ENCODE measurements at places on chromosomes 6 and 20. TPM values are rescaled to one million over a fixed set of nuclear protein-coding genes. Genes with fewer than 3 reads are reported as not detected.
A peak's percentile ranks its signal among the peaks of the same experiment; 100 is the strongest.

- no peak for DNase-seq
These were observed 61.8 kb downstream of the BTBD3 start for GRCh38 chr20:11979306-11979990.

- DNase-seq: no peak
These were observed 8.9 kb upstream of the LKAAEAR1 start for GRCh38 chr20:64093013-64093503.

The CLVS2 gene
- not detected for total RNA-seq

GRCh38 chr20:48574383-48574782, 253.4 kb downstream of the PREX1 start:
- no peak for DNase-seq

DNA sequence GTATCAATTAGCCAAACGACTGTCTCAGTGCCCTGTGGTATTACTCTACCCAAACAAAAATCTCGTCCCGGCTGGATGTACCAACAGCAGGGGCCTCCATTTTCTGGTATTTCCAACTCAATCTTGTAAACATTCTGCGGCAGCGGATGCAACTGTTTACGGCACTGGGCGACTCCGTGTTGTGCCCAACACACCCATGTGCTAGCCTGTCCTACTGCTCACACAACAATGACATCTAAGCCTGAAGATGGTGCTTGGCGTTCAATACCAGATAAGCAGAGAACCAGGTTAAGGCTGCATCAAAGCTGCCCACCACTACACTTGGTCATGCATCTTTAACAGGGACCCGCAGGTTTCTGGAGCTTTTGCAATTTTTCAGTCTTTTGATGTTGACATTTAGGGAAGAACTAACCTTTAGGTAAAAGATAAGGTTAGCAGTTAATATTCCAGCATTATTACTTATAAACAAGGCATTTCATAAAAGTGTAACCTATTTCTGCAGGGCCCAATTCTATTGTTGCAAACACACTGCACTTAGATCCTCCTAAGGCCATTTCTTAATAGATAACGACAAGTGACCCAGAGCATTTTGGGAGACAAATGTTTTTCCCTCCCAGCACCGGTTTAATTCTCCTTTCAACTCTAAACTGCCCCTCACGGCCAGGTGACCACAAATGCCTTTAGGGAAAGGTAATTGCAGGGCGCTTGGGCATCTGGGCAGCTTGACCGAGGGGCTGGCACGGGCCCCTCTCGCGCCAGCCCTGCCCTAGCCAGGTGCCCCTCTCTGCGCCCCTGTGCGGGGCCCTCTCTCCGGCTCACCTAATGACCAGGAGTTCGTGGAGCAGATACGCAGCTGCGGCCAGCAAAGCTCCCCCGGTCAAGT, 945 bp downstream of the FAXC start:
- DNase-seq: no peak

- DNase-seq: no peak
These were observed 30.6 kb downstream of the RBM24 start for GRCh38 chr6:17311595-17312311.

DNA sequence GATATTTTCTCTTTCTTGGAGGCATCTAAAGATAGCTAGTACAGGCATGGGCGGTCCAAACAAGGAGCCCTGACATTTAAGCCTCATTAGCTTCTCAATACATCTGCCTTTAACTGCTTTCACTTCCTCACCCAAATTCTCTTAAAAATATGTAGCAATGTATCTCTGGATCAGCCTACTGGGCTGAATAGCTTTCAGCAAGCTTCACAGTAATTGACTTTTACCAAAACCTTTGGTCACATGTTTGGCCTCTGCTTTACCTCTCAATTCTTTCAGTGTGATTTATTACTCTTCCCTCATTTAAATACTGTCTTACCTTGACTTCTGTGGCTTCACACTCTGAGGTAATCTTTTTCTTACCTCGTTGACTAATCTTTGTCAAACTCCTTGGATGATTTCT, 1618.1 kb downstream of the GRIK2 start:
- DNase-seq: no peak

- DNase-seq: peak; percentile 63
These were observed 37.9 kb upstream of the FUCA2 start for GRCh38 chr6:143549221-143549948.

- DNase-seq: no peak
These were observed 9.7 kb downstream of the MOCS3 start for GRCh38 chr20:50968289-50968688.

The COL12A1 gene
- 0.09 TPM for total RNA-seq

DNA sequence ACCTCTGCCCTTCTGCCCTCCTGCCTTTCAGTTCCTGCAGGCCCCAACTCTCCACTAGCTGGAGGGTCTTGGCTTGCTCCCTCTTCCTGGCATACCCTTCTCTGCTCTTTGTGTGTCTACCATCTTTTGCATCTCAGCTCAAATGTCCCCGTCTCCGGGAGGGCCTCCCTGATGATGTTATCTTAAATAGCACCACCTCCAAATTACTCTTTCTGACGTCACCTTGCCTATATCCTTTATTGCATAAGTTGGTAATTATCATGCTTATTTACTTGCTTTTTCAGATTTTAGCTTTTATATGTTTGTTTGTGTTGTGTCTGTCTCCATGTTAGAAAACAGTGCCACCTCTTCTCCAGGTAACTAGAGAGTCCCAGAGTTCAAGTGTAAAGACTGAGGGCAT, 36.0 kb upstream of the FYN start:
- no peak for DNase-seq

The IL17F gene
- total RNA-seq: 0.86 TPM

The EPB41L1 gene
- 1.0 TPM for total RNA-seq

DNA sequence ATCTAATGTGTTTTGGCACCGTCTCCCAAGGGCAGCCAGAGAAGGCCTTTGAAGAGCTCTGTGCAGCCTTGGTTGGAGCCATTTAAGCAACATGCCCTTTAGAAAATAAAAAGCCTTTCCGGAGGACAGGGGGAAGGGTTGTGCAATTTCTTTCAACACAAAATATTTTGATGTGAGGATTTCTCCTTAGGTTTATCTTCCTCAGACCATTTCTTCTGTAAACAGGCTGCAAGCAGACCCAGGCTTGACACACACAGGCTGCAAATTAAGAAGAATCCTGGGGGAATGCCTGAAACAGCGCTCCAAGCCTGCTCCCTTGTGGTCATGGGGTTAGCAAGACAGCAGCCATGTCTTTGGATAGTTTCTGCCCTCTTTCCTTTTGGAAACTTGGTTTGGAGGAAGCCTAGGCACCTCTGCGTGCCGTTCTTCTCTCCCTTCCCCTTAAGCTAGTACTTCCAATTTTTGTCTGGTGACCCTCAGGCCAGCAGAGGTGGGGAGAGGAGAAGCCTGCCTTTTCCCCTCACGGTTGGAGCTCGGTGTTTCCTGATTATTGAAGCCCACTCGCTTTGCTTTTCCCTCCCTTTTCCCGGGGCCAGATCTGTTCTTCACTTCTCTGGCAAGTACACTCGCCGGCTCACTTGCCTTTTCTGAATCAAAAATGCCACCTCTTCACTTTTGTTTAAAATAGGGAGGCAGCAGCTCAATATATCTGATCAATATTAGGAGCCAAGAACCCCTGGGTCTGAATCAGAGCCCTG, 39.6 kb upstream of the NOX3 start:
- DNase-seq: no peak

DNA sequence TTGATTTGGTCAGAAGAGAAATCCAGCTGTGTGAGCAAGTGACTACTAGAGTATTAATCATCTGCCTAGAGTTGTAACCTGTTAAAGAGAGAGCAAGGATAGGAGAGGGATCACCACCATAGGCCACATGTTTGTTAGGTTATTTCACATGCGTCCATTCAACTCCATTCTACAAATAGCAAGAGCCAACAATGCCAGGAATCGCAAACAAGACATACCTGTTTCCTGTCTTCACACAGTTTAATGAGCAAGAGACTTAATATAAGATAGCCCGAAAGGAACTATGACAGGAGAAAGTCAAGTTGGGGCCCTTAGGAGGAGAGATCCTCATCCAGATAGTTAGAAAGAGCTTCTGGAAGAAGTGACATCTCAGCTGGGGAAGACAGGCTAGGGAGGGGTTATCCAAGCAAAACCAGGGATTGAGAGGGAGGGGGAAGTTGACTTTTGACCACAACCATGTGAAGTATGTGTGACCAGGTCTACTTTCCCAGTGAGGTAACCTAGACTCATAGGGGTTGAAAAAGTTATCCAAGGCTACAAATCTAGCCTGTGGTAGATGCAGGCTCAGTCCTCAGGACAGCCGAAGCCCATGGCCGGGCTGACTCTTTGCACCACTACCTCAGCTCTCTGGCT, 147.4 kb downstream of the ALDH8A1 start:
- no peak for DNase-seq

The CENPQ gene
- total RNA-seq: 14.6 TPM

GRCh38 chr6:35633579-35634089, 55.1 kb downstream of the FKBP5 start:
- DNase-seq: no peak

- no peak for DNase-seq
These were observed 89.5 kb downstream of the TIAM2 start for GRCh38 chr6:155084431-155085123.

DNA sequence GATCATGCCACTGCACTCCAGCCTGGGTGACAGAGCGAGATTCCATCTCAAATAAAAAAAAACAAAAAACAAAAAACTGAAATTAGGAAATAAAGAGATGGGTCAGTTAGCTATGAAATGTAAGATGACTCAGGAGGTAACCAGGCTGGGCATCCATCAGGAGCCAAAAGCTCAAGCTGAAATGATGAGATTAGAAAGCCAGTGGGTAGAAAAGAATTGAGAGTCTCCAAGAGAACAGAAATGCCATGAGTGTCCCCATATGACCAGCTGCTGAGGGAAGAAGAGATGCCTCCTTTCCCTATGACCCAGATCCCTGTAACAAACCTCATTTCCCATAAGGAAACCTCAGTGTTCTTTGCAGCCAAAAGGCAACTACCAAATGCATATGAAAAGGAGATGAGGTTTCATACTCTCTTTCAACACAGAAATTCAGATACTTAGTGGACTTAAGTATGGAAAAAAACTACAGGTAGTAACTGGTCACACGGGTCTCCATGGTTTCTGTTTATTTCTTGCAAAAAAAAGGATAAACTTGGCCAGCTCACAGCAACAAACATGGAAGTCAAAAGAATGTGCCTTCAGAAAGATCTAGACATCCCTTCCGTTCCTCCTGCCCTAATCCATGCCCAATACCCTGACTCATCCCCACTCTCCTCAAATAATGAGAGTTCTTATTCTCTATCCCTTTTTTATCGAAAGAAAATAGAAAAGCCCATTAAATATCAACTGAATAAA, 8.1 kb downstream of the ARHGAP18 start:
- no peak for DNase-seq

GRCh38 chr6:51021171-51021570, 202.5 kb downstream of the TFAP2B start:
- no peak for DNase-seq

The TMC2 gene
- total RNA-seq: not detected

DNA sequence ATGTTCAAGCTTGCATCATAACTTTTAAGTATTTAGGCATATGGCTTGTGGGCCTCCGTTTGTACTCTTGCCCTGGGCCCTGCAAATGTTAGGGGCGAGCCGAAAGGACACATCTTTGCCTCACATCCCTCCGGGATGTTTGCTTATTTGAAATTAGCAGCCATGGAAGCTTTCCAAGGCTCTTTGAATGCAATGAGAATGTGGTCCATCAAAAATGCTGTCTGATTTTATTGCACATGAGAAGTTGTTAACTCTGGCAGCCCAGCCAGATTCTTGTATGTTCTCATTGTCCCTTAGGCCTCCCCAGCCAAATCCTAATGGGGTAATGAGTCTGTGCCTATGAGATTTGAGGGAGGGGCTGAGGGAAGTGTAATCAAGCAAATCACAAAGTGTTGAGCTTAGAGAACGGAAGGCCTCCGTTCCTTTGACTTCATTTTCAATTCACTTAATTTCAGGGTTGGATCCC, 261.2 kb upstream of the MARCKS start:
- no peak for DNase-seq

DNA sequence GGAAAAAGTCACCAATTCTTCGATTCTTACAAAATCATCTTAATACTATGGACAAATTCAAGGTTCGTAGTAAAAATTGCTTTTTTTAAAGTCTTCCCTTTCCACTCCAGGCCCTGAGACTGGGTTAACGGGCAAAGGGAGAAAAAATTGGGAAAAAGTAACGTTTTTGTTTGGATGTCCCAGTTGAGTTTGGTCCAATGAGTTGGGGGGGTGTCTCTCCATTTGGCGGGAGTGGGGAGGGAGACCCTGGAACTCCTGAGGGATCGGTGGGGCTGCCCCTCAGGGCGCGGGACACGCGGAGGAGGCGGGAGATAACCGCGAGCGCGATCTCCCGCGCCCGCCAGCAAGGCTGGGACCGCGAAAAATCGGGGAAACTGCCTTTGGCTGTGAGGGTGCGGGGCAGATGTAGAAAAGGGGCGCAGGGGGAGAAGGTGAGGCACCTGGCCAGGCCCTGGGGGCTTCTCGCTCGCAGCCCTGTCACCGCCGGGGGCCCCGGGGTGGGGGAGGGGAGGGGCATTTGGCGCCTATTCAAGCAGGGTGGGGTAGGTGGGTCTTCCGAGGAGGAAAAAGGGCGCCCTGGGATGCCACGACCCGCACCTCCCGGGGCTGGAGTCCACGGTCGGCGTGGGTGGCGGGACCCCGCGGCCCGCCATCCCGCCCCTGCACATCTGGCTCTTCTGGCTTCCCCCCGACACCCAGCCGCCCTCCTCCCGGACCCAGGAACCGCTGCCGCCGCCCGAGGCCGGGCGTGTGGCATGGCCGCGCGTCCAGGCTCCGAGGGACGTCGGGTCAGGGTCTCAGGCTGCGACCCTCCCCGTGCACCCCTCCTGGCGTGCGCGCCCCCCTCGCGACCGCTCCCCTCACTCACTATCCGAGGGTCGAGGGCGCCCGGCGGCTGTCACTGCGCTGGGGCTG, 595 bp downstream of the FBXO5 start:
- peak; percentile 35 for DNase-seq

- DNase-seq: peak; percentile 47
These were observed 12.0 kb downstream of the CD83 start for GRCh38 chr6:14129575-14129974.

DNA sequence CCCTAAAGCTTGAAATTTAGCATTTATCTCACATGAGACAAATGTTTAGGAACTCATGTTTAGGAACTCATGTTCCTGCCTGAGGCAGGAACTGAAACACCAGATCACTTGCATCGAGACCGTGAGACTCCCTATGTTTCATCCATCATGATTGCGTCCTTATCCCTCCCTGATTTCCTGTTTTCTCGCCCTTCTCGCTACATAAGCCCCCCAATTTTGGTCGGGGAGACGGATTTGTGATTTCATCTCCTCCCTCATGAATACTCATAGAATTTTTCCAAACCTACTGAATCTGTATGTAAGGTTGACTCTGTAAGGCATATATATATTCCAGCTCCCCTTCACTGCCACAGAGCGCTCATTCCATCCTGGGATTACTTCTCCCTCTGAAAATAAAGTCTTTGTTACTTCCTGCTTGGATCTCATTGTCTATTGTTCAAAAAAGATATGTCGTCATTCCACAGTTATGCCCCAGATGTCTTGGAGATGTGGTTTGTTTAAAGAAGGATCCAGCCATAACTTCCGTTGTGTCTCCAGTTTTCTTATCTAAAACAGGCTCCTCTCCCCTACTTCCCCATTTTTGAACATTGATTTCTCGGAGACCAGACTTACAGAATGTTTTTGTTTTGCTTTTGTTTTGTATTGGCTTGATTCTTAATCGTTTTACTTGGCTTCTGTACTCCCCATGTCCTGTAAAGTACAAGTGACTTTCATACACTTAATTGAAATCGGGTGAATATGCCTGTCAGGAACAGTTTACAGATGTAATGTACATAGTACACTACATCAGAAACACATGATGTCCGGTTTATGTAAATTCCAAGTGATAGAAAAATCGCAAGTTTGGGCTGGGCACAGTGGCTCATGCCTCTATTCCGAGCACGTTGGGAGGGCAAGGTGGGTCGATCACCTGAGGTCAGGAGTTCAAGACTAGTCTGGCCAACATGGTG, 118.7 kb downstream of the HFE start:
- DNase-seq: no peak

GRCh38 chr6:115058414-115059211, 715.8 kb upstream of the HS3ST5 start:
- DNase-seq: no peak
